Activated CD8-positive, alpha-beta memory T cell treated with anti-CD3 and anti-CD28 coated beads for 1 hour (primary cell): ENCODE measurements at places on chromosomes 12 and 14.

DNA sequence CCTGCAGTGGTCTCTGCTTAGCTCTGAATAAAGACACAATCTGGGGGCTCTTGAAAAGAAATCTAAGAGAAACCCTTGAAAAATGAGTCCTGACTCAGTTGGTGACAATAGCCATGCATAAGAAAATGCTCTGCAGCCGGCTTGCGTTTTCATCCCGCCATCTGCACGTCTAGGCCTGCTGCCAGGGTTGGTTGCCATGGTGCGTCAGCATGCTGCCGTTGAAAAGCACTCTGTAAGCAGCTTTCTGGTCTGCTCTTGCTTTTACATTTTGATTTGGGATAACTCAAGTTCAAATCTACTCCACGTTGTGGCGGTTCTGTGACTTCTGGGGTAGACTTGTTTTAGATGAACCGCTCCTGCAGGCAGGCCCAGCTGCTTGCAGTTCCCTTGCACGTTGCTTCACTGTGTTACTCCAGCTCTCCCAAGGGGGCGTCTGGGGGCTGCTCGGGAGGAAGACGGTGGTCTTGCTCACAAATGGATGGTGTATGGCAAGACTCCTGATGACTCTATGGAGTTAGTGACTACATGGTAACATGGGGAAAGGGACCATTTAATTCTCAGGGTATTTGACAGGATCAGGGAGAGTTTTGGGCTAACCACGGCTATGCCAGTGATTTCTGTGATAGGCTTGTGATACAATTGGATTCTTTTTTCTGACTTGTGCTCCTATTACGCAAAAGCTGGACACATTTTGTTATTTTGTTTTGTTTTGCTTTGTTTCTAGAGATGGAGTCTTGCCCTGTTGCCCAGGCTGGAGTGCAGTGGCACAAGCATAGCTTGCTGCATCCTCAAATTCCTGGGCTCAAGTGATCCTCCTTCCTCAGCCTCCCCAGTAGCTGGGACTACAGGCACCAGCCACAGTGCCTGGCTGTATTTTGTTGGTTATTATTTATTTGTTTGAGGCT lies 15.8 kb downstream of the WNT5B start:
- DNase-seq = no peak

DNA sequence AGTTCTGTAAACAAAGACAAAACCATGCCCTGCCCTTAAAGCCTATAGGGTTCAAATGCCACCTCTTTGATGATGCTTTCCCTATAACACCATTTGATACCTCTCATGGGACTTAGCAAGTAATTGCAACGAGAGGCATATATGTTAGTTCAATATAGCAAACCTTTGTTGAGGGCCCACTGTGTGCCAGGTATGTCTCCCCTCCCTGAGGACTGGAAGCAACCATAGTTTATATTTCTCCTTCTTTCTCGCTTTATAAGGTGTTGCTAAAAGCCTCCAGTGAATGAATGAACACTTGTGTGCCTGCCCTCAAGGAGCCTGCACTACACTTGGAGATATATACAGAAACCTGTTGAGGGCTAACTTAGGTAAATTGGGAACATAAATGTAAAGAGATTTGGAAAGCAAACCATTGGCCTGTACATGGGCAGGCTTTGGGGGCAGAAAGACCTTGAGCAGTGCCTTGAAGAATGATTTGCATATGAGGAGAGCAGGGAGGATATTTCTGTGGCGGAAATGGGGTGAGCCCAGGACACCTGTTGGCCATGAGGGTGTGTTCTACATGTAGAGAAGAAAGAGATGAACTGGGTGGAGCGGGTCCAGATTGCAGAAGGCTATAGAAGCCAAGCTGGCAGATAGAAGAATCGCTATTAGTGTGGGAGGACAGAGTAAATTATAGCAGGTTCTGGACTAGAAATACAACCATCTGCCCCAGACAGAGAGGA lies 1.8 kb upstream of the CKAP4 start:
- no peak for DNase-seq

DNA sequence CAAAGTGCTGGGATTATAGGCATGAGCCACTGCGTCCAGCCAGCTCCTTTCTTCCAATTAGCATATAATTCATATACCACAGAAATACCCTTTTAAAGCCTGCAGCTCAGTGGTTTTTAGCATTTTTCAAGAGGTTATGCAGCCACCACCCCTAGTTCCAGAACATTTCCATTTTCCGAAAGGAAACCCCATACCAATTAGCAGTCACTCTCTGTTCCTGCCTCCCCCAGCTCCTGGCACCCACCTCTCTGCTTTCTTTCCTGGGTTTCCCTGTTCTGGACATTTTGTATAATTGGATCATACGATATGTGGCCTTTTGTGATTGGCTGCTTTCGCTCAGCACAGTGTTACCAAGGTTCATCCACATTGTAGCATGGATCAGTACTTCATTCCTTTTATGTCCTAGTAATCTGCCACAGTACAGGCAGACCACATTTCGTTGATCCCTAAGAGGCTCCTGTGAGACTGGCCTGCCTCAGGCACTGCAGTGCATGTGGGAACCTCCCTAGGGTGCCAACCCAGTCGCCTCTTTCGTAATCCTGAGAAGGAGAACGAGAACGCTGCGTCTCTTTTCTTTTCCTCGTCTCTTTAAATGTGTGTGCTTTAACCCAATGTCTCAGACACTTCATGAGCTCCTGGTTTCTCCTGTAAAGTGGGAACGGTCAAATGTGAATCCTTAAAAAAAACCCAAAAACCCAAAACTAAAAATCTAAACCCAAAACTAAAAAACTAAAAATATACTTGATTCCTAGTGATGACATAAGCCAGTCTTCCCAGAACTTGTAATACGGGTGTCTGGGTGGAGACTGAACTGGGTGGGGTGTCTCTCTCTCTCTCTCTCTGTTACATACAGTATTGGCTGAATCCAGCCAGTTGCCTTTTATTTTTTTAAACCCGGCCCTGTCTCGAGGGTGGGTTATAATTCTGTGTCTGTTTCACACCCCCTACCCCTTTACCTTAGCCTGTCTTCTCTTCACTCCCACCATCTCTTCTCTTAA lies 14.7 kb downstream of the AACS start:
- DNase-seq = no peak

- no peak for DNase-seq
These were observed 59.9 kb downstream of the PRKAB1 start for GRCh38 chr12:119727600-119728443.

DNA sequence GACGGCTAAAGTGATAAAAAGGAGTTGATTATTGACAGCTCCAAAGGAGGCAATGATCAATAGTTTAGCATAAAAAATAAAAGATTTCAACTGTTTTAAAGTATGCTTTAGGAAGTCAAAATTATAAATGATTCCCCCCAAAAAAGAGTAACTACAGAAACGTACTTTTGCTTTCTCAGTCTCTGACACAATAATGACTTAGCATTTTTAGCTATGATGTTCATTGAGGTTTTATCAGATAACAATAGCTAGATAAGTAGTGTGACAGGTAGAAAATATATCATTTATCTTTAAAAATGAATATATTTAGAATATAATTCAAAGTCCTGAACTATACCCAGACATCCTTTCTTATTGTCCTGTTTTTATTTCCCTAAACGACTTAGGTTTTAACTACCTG lies 352.9 kb downstream of the SOX5 start:
- DNase-seq = no peak

DNA sequence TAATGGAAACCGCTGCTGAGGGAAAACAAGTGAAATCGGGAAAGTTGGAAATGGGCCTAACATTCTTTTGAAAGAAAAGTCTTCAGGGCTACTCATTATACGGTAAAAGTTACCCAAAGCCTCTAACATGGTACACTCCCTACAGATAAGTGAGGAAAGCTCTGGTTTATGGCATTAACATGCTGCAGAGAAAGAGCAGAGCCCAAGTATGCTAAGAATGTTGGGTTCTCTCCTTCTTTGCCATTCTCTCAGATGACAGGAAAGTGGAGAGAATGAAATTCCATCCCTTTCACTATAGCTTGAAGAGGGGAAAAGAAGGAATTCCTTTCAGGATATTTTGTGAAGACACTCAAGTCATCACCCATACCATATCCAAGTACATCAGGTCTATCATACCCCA lies 348.0 kb downstream of the SEC23A start:
- no peak for DNase-seq

GRCh38 chr14:89408907-89409700 lies 7.9 kb downstream of the FOXN3 start:
- DNase-seq = no peak

GRCh38 chr14:104873380-104874055 lies 8.4 kb downstream of the CEP170B start:
- DNase-seq = no peak

DNA sequence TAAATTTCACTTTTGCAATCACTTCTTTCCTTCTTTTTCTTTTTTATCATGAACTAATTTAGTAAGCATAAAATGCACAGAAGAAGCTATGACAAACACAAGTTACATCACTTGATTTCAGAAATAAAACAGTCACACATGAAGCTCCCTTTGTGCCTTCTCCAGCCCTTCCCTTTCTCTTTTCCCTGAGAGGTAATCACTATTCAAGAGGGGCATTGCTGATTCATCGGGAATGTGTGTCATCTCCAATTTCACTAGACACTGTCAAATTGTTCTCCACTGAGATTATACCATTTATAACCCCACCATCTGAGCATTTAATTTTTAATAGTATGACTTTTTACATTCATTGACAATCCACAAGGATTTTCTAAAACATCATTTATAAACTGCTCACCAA lies 91.6 kb upstream of the PTPRQ start:
- no peak for DNase-seq

DNA sequence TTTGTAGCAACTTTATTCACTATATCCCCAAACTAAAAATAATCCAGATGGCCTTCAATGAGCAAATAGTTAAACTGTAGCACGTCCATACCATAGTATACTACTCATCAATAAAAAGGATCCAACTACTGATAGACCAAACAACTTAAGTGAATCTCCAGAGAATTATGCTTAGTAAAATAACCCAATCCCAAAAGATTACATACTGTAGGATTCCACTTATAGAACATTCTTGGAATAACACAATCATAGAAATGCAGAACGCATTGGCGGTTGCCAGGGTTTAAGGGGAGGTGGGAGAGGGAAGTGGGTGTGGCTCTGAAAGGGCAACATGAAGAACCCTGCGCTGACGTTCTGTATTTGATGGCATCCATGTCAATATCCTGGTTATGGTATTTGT lies 28.6 kb downstream of the SNRPF start:
- DNase-seq = no peak

- DNase-seq = no peak
These were observed 46.5 kb upstream of the SAV1 start for GRCh38 chr14:50714450-50715073.

DNA sequence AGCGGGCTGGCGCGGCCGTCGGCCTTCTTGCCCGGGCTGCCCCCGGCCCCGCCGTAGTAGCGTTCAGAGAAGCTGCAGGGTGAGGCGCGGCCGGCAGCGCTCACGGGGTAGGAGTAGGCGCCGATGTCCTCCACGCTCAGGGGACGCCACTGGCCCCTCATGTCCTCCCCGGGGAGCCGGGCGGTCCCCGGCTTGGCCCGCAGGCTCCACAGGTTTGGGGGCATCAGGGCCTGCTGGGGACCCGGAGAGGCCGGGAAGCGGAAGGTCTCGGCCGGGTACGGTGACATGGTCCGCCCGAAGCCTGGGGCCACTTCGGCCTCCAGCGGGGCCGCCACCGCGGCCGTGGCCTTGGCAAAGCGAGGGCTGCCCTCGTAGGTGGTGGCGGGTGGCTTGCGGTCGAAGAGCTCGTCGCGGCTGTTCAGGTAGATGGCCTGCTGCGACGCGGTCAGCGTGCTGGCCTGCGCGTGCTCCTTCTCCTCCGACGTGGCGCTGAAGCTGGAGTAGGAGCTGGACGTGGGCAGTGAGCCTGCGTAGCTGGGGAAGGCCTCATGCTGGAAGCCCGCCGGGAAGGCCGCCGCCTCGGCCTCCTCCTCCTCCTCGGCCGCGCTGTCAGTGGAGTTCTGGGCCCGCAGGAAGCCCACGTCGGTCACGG lies 48.7 kb downstream of the BEGAIN start:
- no peak for DNase-seq

DNA sequence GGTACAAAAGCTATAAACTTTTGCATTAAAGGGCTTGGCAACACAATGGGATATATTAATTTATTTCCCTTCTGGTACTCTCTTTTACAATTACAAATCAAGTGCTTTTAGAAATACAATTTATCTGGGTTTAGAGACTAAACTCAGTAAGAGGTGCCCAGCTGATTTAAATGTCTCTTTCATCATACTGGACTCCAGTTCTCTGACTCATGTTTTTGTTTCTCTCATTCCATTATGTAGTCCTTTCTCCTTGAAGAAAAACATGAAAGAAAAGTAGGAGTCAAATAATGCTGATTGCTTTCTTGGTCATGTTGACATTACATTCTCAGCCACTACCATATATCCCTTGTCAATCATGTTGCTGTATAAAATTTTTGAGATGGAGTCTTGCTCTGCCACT lies 36.3 kb upstream of the CFL2 start:
- no peak for DNase-seq

DNA sequence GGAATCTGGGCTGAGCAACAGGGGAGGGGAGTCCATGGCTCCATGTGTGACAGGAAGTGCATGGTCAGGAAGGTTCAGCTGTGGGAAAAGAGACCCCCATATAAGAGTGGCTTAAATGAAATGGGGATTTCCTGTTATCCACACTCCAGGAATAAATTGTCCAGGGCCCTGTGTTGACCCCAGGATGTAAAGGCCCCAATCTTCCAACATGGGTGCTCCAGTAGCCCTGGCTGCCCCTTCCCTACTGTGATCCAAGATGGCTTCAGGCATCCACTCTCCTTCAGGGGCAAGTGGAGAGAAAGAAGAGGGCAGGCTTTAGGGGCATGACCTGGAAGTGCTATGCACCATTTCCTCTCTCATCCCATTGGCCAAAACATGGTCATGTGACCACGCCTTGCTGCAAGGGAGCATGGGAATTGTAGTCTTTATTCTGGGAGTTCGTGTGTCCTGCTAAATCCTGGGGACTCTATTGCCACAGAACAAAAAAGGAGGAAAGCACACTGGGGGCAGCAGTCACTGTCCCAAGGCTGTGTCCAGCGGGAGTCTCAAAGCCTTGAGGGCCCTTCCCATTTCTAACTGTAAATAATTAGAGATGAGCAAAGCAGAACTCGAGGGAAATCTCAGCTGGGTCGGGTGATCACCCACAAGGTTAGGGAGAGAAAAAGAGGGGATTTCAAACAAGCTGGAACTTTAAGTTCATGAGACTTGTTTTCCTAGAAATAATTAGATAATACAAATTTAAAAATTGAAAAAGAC lies 289.2 kb downstream of the ADGRD1 start:
- no peak for DNase-seq

DNA sequence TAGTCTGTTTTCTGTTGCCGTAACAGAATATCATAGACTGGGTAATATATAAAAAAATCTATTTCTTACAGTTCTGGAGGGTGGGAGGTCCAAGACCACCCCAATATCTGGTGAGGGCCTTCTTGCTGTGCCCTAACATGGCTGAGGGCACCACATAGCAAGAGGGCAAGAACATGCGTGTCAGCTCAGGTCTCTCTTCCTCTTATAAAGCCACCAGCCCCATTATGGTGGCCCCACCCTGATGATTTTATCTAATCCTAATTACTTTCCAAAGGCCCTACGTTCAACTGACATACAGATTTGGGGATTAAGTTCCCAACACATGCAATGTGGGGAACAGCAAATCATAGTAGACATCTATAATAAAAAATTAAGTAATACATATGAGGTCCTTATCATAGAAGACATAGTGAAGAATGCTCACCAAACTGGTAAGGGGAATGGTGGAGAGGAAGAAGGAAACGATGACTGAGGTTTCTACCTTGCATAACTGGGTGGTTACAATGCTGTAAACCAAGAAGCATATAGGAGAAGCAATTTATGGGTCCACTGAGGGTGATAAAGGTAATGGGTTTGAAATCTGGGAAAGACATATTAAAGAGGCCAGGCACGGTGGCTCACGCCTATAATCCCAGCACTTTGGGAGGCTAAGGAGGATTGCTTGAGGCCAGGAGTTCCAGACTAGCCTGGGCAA lies 27.0 kb downstream of the BTBD7 start:
- DNase-seq = no peak
